ENCODE measurements at places on chromosomes 1 and 21.

GRCh38 chr21:31367801-31368200, 23.7 kb upstream of the TIAM1 start:
- no peak for DNase-seq

- no peak for DNase-seq
These were observed 313.9 kb downstream of the BARHL2 start for GRCh38 chr1:90402893-90403849.

GRCh38 chr1:208787219-208787618, 543.0 kb upstream of the PLXNA2 start:
- no peak for DNase-seq

DNA sequence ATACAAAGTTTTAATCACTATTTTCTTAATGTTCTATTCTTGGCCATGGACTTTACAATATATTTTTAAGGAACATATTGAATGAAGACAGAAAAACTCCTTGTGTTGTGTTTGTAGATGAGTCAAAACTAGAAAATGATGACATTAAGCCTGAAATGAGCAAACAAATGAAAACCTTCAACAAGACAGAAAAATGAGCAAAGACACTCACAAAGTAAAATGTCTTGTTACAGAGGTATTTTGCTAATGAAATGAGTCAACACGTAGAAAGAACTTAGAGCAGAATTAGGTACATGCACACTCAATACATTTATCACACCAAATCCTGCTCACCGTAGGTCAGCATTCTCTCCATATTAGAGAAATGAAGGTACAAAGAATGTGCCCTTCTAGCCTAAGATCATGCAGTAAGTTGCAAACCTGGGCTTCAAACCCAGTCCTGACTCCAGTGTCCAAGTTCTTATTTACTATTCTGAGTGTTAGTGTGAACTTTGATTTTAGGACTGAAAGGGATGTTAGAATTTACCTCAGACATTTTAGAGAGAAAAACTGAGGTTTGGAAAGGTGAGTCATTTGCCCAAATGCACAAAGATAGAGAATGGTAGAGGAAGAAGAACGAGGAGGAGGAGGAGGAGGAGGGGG, 133.9 kb upstream of the SGIP1 start:
- DNase-seq: no peak

- no peak for DNase-seq
These were observed 113.6 kb upstream of the TIAM1 start for GRCh38 chr21:31457675-31458074.

DNA sequence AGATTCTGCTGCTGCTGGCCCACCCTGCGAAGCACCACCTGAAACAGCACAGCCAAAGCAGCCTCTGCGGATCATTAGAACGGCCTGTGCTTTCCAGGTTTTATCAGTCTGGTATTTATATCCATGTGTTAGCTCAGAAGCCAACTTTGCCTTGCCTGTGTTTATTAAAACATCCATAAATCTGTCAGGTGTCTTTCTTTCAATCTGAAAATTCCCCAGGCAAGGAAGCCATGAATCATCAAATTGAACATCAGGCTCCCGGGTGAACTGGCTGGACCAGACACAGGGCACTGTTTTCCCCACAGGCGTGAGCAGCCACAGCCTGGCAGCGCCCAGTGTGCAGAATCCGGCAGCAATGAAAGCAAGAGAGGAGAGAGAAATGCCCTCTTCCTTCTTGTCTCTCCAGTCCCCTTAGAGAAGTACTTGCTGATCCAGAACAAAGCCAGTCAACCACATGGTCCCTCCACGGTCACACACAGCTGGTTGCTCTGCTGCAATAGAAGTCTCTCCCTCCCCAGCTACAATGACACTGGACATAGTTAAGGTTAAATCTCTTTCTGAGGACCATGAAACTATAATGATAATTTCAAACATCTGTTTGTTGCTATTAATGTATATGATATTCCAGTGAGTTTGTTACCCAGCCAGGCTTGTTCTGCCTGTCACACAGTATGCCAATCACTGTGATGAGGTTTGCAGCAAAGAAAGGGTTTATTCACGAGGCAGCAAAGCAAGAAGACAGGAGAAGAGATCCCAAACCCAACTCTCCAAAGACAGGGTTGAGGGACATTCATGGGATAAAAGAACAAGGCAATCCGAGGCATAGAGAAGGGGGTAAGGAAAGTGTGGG, 212.1 kb upstream of the FMN2 start:
- DNase-seq: no peak

DNA sequence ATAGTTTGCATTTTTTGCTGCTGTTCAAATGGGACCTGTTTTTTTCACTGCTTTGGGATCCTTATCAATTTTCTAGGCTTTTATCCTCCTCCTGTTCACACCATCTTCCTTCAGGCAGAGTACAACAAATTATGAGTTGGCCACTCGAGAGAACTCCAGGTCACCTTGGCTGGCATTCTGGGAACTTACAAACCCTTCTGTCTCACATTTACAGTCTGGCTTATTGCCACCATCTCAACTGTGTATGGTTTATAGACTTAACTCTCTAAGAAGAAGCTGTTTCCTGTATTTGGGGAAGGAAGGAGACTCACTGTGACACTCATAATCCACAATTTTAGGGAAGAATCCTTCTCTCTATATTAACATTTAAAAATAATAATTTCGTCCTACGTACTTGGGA, 5.4 kb upstream of the ZNF691 start:
- DNase-seq: no peak

- DNase-seq: no peak
These were observed 50.9 kb downstream of the KANK4 start for GRCh38 chr1:62268315-62268714.

GRCh38 chr21:34884346-34884929, 164.7 kb downstream of the RUNX1 start:
- DNase-seq: no peak

GRCh38 chr1:89151047-89151446, 24.8 kb downstream of the GBP7 start:
- DNase-seq: no peak

DNA sequence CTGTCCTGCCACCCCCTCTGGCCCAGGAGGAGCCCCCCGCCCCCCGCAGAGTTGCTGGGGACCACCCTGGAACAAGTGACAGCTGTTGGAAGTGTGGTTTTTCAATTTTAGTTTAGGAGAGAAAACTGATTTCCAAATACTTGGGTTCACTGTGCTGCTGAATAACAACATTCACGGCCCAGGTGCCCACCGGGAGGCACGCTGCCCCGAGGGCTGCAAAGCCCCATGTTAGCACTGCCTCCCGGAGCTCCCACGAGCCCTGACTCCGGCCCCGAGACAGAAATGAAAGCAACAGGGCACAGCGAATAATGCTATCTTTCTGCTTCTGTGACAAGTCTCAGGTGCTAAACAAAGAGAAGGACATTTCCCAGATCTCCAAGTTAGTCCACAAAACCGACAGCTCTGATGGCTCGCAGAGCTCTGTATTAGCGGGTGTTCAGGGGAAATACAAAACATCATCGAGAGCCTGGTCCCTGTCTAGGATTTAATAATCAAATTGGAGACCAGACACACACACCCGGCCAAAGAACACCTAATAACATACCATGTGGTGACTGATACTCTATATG, 451.5 kb downstream of the KIF26B start:
- no peak for DNase-seq

GRCh38 chr1:80462006-80462405, 1338.7 kb upstream of the ADGRL2 start:
- DNase-seq: no peak

DNA sequence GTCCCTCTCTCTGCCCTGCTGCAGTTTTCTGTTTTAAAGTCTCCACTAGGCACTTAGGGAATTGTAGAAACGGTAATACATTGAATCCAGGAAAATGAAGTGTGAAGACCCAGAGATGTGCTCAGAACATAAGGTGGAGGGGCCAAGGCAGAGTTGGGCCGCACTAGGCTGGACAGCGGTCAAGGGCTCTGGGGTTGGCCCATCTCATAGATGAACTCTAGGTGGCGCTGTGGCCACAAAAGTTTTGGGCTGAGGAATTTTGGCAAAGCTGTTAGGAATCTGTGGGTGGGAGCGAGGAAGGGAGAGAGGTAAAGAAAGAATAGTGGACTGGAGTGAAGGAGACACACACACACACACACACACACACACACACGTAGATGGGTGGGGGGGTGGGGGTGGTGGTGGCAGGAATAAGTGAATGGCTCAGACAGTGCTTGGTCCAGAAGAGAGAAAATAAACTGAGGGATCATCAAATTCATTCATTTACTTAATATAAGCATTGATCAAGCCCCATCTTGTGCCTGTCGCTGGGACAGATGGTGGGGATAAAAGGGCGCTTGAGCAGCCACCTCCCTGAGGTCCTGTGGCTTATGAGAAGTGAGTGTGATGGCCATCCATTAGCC, 258.5 kb downstream of the TRABD2B start:
- DNase-seq: no peak

DNA sequence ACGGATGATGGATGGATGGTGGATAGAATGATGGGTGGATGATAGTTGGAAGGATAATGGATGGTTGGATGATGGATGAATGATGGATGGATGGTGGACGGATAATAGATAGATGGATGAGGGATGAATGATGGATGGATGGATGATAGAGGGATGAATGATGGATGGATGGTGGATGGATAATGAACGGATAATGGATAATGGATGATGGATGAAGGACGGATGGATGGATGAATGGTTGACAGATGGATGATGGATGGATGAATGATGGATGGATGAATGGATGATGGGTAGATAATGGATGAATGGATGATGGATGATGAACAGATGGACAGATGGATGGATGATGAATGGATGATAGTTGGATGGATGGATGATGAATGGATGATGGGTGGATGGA, 255.1 kb downstream of the NPHP4 start:
- DNase-seq: no peak

DNA sequence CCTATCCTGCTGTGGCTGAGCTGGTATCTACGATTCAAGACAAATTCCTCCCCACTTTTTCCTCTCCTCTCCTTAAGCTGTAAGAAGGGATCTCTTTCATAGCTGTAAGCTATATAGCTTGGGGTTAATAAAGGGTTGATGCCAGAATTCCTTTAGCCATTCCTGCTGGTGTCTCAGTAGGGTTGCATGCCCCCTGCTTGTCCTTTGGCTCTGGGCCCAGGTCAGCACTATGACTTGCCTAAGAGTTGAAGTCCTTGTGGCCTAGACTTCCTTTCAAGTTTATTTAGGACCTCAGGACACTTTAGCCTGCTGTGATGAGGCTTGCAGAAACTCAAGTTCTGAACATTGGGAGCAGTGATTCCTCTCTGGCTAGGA, 270.0 kb downstream of the AMY1C start:
- no peak for DNase-seq

- DNase-seq: no peak
These were observed 91.3 kb downstream of the CATSPERE start for GRCh38 chr1:244552336-244552735.

DNA sequence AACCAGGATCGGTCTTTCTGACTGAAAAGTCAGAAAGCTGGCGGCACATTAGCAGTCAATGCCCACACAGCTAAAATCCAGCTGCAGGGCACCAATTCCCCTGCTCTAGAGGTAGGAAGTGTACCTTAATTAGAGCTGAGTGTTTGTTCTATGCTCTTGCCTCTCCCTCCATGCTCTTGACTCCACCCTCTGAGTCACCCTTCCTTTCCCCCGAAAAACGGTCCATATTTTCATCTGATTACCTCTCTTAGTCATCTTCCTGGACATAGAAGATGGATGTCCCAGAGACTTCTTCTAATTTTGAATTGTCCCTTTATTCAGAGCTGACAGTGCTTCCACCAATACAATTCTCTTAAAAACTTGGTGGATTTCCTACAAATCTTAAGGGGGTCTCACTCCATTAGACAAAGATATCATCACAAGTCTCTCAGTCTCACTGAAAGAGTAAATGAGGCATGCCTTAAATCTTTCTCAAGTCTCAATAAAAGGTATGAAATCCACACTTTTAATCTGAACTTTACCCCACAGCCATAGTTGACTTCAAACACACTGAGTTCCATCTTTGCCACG, 44.1 kb upstream of the SLC19A1 start:
- no peak for DNase-seq

GRCh38 chr1:156842618-156843300, 16.2 kb downstream of the INSRR start:
- no peak for DNase-seq

GRCh38 chr1:1510912-1511532, 940 bp upstream of the ATAD3A start:
- DNase-seq: no peak

DNA sequence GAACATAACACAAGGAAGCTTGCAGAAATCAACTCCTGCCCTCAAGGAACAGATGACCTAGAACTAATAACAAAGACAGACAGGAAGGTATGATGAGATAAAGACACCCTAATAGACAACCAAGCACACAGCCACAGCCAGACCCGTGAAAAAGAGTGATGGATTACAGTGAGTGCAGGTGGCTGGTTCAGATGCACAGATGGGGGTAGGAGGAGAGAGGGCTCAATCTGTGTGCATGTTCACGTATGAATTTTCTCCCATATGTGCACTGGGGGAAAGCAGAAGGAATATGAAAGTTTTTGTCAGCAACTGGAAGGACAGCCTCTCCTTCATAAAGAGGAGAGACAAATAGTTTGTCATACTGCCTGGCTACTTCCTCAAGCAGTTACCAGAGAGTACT, 367.1 kb downstream of the PBX1 start:
- no peak for DNase-seq

DNA sequence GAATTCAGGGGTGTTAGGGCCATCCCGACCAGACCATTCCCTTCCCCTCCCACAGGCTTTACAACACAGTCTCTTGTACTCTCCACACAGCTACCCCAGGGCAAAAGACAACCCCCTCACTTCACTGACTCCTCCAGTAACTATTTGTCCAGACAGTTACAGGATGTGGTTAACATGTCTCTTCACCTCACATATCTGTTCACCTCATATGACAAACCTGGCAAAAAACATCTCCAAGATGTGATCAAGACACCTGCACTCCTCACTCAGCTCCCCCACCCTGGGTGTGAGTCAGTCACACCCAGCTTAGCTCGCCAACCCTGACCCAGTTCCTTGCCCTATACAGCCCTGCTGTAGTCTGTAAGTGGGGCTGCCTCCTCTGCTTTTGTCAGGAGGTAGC, 490.5 kb upstream of the CHRM3 start:
- DNase-seq: no peak

DNA sequence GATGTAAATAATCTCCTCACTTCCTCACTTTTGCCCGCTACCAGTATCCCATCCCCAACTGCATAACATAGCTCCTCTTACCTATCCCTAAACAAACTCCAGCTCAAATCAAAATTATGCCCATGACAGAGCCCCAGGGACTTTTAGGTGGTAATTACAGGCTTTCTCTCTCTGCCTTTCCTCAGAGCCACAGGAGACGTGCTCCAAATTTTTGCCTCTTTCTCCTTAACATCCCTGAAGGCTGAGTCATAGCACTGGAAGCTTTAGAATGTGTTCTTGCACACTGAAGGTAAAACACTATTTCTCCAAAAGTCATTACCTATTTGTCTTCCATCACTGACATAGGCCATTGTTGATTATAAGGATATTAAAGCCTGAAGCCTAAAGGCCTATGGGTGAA, 263.5 kb upstream of the PLD5 start:
- DNase-seq: no peak

GRCh38 chr1:161218301-161219077, 3.4 kb downstream of the FCER1G start:
- DNase-seq: no peak
